ENCODE measurements at places on chromosomes 6 and 20.
A peak's percentile ranks its signal among the peaks of the same experiment; 100 is the strongest.

- peak; percentile 30 for DNase-seq
Measured at GRCh38 chr6:44646355-44646754, 258.8 kb downstream of the CDC5L start.

- DNase-seq, result no peak
Measured at GRCh38 chr20:41086402-41087324, 50.7 kb upstream of the PLCG1 start.

DNA sequence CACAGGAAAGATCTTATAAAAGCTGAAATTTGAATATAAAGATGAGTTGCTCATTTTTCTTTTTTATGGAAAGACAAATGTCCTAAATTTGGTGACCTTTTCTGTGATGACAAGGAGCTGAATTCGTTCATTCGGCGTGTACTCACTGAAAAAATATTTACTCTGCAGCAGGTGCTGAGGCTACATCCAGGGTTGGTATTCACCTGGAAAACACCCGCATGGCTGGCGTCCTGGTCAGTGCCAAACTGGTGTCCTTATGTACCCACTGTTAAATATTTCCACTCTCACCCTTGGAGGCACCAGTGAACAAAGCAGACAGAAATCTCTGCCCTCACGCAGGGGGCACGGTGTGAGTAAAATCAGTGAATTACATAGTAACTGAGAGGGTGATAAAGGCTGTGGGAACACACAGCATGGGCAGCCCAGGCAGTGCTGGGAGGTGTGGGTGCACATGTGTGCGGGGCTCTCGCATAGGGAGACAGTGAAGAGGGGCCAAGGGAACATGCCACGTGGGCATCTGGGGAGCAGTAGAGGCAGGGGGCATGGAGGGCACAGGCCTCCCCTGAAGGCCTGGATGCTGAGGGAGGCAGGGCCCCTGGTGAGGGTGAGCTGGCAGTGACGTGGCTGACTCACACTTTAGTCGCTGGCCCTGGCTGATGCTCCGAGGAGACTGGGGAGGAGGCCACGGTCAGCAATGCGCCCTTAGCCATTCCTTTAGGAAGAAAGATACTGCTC is 89.7 kb downstream of the INSM1 start:
- peak; percentile 71 for DNase-seq

DNA sequence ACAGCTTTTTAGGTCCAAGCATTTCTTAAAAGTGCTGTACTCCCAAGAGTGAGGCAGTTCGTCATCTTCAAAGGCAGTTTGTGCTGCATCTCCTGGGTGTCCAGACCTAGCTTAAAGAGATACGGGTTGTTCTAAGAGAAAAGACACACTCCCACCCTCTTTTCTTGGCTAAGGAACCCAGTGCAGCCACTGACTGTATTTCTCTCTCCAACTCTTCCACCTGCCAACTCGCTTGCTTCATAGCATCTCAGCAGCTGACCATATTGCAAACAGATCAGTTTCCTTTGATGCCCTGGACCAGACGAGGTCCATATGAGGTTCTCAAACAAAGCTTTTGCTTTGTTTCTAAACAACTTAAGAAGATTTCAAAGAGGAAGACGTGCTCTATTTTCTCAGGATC is 101.1 kb downstream of the ISM1 start:
- DNase-seq, result no peak

GRCh38 chr6:162497389-162497788 is 230.2 kb downstream of the PRKN start:
- no peak for DNase-seq

GRCh38 chr20:57622579-57623381 is 2.6 kb upstream of the ZBP1 start:
- peak; percentile 88 for DNase-seq

DNA sequence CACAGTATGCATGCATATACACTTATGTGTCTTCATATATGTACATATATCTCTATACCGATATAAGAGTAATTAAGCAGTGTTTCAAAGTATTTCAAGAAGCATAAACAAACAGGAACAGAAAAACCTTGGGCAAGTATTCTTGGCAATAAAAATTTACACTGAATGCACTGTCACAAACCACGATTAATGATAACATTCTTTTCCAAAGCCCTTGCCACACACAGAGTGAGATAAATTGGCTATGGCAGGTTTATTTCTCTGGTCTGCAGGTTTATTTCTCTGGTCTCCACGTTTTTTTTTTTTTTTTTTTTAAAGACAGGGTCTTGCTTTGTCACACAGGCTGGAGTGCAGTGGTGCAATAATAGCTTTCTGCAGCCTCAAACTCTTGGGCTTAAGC is 73.0 kb downstream of the PPP1R3G start:
- DNase-seq, result no peak

GRCh38 chr20:43985121-43985520 is 70.5 kb downstream of the TOX2 start:
- no peak for DNase-seq

DNA sequence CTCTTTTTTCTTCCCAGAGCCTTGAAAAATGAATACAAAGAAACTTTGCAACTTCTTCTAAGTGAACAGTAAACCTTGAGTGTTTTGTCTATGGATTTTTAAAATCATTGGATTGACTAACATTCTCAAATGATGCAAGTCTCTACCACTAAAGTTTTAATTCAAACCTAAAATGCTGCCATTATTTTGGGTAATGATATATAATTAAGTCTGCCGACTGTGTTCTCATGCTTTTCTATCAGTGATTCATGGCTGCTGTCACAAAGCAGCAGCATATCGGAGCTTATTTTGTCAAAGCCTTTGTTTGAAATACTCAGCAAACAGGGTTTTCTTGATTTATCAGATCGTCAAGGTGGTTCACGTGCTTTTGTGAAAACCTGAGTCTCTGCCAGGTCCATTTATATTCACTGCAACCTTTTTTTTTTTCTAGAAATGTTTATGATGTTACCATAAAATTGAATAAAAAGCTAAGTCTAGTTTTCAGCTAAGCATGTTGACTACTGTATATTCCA is 96.3 kb downstream of the GJA1 start:
- no peak for DNase-seq

DNA sequence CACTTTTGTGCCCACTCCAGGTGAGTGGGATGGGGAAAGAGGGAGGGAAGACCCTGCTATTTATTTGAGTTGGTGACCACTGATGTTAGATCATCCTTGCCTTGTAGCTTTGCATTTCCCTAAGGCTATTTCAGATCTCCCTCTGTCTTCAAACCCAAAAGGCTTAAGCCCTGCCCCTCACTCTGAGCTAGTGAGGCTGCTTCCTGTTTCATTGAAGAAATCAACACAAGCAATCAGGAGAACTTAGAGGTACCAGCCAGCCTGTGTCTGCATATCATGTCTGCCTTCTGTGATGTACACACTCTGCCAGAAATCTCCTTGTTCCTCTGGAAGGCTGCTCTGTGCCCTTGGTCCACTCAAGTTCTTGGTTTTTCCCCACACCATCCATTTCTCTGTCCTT is 135.3 kb downstream of the ARID1B start:
- no peak for DNase-seq

DNA sequence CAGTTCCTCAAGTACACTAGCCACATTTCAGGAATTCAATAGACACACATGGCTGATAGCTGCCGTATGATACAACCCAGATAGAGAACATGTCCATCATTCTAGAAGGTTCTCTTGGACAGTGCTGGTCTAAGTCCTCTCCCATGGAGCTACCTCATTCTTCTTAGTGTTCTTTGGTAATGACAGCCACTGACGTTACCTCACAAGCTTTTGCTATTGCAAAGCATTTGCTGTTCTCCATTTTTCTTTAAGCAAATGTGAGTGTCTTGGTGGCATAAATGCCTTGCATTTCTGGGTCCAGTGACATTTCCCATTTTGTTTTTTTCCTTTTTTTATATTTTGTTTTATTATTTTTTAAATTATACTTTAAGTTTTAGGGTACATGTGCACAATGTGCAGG is 8.3 kb upstream of the CEBPB start:
- no peak for DNase-seq

GRCh38 chr6:147733686-147734085 is 225.2 kb downstream of the SAMD5 start:
- no peak for DNase-seq

GRCh38 chr6:45212976-45213375 is 115.2 kb upstream of the RUNX2 start:
- DNase-seq, result no peak

GRCh38 chr20:13665709-13666395 is 27.1 kb upstream of the TASP1 start:
- no peak for DNase-seq

- no peak for DNase-seq
Measured at GRCh38 chr6:2387445-2387844, 142.0 kb upstream of the GMDS start.

GRCh38 chr6:90574610-90575009 is 12.3 kb downstream of the MAP3K7 start:
- DNase-seq, result no peak

DNA sequence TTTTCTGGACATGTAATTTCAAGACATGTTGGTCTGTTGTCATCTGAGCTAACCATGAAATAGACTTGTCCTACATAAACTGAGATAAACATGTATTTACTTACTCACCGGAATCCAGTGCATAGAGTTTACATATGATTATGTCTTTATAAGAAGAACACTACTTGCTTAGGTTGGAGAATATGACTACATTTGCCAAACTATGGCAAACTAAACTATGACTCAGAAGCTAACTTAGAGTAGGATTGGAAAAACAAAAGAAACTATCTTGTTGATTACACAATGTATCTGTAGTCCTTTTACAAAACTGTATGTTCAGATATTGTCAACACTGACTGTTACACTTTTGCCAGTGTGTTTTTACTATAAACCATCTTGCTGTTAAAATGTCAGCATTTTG is 113.3 kb downstream of the CRYBG1 start:
- peak; percentile 28 for DNase-seq

GRCh38 chr6:33960345-33961313 is 156.8 kb upstream of the MLN start:
- DNase-seq, result peak; percentile 17

DNA sequence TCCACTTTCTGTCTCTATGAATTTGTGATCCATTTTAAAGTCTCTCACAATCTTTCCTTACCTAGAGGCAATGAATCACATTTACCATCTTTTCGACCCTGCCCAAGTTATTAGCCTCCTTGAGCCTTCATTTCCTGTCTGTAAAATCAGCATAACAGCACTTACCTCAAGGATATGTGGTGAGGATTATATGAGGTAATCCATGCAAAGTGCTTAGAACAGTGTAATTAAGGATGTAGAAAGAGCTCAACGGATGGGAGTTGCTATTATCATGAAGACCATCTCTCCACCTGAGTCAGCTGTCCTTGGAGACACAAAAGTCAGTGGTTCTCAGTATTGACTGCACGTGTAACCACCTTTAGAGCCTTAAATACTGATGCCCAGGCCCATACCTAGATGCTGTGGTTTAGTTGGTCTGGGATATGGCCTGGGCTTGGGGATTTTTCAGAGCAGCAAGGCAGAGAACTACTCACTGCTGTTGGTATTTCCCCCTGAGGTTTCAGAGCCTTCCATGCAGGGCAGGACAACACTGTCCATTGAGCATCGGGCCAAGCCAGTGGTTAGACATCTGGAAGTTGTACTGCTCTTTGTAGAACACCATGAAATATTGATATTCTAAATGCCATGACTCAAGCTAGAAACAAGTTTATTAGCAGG is 55.8 kb downstream of the LYRM2 start:
- DNase-seq, result no peak

- no peak for DNase-seq
Measured at GRCh38 chr20:63703976-63704748, 3.6 kb downstream of the ARFRP1 start.

- DNase-seq, result no peak
Measured at GRCh38 chr20:17590245-17590644, 20.4 kb downstream of the DSTN start.

- no peak for DNase-seq
Measured at GRCh38 chr6:170136541-170137175, 154.2 kb downstream of the DLL1 start.

All from A172 (cell line).